CD4-positive, alpha-beta memory T cell (primary cell): ENCODE measurements at places on chromosomes 2 and 18.

DNA sequence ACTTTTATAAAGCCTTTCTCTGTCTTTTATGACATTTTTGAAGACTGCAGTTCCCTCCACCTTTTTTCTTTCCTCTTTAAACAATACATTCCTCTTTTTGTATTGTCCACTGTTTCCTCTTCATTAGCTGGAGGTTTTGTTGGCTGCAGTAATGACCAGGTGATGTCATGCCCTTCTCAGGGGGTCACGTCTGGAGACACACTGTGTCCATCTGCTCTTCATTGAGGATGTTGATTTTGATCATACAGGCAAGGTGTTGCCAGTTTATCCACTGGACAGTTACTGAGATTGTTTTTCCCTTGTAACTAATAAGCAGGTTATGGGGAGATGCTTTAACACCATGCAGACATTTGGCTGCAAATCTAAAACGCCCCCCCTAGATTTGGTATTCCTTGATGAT is 19.8 kb downstream of the ZNF407 start:
- DNase-seq, result no peak

- DNase-seq, result no peak
Observed at GRCh38 chr2:219851801-219852481, 224.5 kb downstream of the SLC4A3 start.

DNA sequence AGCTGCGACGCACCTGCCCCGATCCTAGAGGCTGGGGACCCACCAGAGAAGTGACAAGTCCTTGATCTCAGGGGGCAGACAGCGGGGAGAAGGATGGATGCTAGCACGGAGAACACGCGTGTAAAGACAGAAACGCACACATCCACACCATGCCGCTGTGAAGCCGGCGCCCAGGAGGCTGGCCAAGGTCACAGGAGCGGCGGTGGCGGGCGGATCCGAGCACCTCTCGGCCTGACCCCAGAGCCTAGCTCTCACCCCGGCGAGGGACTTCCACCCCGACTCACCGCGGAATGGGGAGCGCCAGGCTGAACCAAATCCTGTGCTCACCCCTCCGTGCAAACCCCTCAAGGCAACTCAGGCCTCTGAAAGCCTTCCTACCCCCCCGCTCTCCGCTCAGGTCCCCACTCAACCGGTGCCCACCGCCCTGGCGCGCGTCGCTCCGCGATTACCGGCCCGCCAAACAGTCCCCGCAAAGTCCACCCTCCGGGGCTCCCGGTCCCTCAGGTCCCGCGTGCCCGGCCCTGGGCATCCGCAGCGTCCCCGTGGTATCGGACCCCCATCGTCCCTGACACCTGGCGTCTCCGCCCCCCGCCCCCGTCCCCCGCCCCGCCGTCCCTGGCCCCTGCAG is 460 bp upstream of the LRRFIP1 start:
- no peak for DNase-seq

GRCh38 chr18:79687806-79688205 is 8.2 kb downstream of the CTDP1 start:
- DNase-seq, result no peak

- no peak for DNase-seq
Observed at GRCh38 chr2:75772908-75773630, 62.4 kb upstream of the GCFC2 start.

GRCh38 chr2:15765211-15765610 is 173.5 kb downstream of the DDX1 start:
- DNase-seq, result no peak

- no peak for DNase-seq
Observed at GRCh38 chr2:104854498-104855220, 744 bp downstream of the POU3F3 start.

- DNase-seq, result no peak
Observed at GRCh38 chr18:35770376-35771014, 189.0 kb downstream of the GALNT1 start.

- DNase-seq, result peak; percentile 43
Observed at GRCh38 chr18:32072321-32072720, 19.4 kb upstream of the RNF138 start.

DNA sequence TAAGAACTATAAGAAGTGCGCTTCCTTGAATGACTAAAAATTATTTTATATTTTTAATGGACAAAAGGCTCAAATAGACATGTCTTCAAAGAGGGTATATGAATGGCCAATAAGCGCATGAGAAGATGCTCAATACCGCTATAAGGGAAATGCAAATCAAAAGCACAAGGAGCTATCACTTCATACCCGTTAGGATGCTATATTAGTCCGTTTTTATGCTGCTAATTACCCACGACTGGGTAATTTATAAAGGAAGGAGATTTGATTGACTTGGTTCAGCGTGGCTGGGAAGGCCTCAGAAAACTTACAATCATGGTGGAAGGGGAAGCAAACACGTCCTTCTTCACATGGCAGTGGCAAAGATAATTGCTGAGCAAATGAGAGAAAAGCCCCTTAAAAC is 20.5 kb upstream of the PPP4R1 start:
- no peak for DNase-seq

GRCh38 chr2:165757906-165758675 is 36.0 kb downstream of the GALNT3 start:
- no peak for DNase-seq
